ENCODE measurements at places on chromosomes 2 and 18. TPM values are rescaled to one million over a fixed set of nuclear protein-coding genes. Genes with fewer than 3 reads are reported as not detected.

Gene ZNF512
- total RNA-seq = 30.7 TPM

DNA sequence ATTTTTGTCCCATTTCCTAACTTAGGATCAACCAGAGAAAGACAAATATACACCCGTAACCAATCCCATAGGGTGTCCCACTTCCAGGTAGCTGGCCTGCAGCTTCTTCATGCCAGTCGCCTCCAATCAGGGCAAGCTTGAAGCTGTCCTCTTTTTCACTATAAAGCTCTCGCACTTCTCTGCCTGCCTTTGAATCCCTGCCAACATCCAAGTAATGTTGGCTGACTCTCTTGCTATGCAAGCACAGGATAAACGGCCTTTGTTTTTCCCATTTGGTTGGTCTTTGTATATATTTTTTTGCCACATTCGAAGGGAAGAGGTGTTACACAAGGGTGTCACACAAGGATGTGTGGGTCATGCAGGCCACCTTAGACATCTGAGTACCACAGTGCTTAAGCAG lies 388.8 kb downstream of the CBLN2 start:
- DNase-seq = no peak

Gene BMP10
- not detected for total RNA-seq

Gene ROCK1
- 59.3 TPM for total RNA-seq

DNA sequence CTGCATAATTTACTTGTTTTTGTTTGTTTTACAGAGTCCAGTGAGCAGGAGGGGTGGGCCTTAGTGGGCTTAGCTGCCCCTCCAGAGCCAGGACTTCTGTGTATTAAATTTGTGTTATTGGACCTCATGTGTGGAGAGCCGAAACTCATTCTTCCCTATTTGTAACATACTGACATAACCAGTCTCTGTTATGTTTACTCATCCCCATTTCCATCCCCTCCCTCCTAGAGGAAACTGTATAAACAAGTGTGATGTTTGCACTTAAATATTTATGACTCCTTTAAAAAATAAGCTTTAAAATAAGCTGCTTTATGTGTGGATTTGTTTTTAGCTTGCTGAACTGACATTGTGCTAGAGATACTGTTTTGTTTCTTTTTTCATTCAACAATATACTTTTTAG lies 13.8 kb downstream of the ZNF512 start:
- DNase-seq = no peak

- no peak for DNase-seq
Observed at GRCh38 chr2:121293450-121294325, 8.7 kb upstream of the TFCP2L1 start.

DNA sequence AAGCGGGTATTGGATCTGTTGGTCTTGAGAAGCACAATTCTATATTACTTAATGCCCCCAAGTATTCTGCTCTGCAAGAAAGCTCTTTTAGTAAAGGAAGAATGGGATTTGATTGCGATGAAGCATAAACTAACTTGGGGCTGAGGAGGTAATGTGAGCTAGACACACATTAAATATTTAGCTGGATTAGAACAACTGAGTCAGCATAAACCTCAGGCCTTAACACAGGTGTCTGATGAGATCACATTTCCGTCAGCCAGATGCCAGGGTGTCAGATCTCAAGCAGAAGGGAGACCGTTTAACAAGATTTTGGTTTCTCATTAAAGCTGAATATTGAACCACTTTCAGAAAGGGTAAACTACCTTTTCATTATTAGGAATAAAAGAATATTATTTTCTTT lies 94.5 kb downstream of the GYPC start:
- DNase-seq = no peak

GRCh38 chr2:65662654-65663432 lies 230.4 kb upstream of the SPRED2 start:
- no peak for DNase-seq

Gene MC2R
- total RNA-seq = not detected

Gene GPR55
- total RNA-seq = not detected

GRCh38 chr18:79684787-79685186 lies 5.2 kb downstream of the CTDP1 start:
- no peak for DNase-seq

GRCh38 chr2:218898109-218898878 lies 17.6 kb downstream of the WNT10A start:
- peak; percentile 79 for DNase-seq

Gene SIX2
- total RNA-seq = 1.7 TPM
